A549 treated with Hydrocortisone at 1 μM for 4 hours (cell line): ENCODE measurements at places on chromosomes 5 and 9. TPM values are rescaled to one million over a fixed set of nuclear protein-coding genes. Genes with fewer than 3 reads are reported as not detected.

The CCL21 gene
- total RNA-seq: not detected in 5 replicates

The PKD2L2 gene
- total RNA-seq: 0.12 TPM in 1 of 5 replicates, not detected in the others

The LIX1 gene
- not detected in 5 replicates for total RNA-seq

The CEL gene
- total RNA-seq: 0.40 to 0.69 TPM (median 0.51 TPM) in 5 replicates

The PRPF4 gene
- total RNA-seq: 52.5 to 69.6 TPM (median 55.1 TPM) in 5 replicates

The FOXE1 gene
- 3.4 to 4.0 TPM (median 3.7 TPM) in 5 replicates for total RNA-seq

The AHRR gene
- 3.9 to 5.5 TPM (median 5.2 TPM) in 5 replicates for total RNA-seq

The MCIDAS gene
- total RNA-seq: 1.8 to 2.5 TPM (median 2.0 TPM) in 5 replicates

The SLC34A1 gene
- total RNA-seq: not detected in 5 replicates

The PCDHGA6 gene
- total RNA-seq: 0.14 to 0.26 TPM (median 0.20 TPM) in 5 replicates

The TTC16 gene
- 0.03 to 0.12 TPM (median 0.03 TPM) in 4 of 5 replicates, not detected in the other for total RNA-seq

The TSLP gene
- total RNA-seq: not detected in 5 replicates

The OR13C9 gene
- total RNA-seq: not detected in 5 replicates

The CLIC3 gene
- total RNA-seq: 2.3 to 5.7 TPM (median 4.6 TPM) in 5 replicates

The GPR21 gene
- total RNA-seq: not detected in 5 replicates

The SOHLH1 gene
- total RNA-seq: 0.09 to 0.12 TPM in 2 of 5 replicates, not detected in the others

The SLC1A3 gene
- total RNA-seq: 0.09 TPM in 1 of 5 replicates, not detected in the others

The ROPN1L gene
- total RNA-seq: 1.8 to 2.3 TPM (median 1.9 TPM) in 5 replicates

The GARIN3 gene
- not detected in 5 replicates for total RNA-seq

The FRRS1L gene
- total RNA-seq: 0.15 to 0.21 TPM (median 0.21 TPM) in 5 replicates

The CCL27 gene
- 0.28 to 0.30 TPM in 2 of 5 replicates, not detected in the others for total RNA-seq

The CNTNAP3B gene
- total RNA-seq: 14.9 to 15.8 TPM (median 15.1 TPM) in 5 replicates

The SLCO6A1 gene
- total RNA-seq: not detected in 5 replicates

The ISOC1 gene
- 14.8 to 18.7 TPM (median 15.7 TPM) in 5 replicates for total RNA-seq

The NAIP gene
- total RNA-seq: 0.35 to 0.48 TPM (median 0.45 TPM) in 5 replicates

The LCN9 gene
- 0.13 to 0.16 TPM in 2 of 5 replicates, not detected in the others for total RNA-seq

The SNCAIP gene
- total RNA-seq: 0.03 to 0.05 TPM in 2 of 5 replicates, not detected in the others

The TMEM252 gene
- total RNA-seq: not detected in 5 replicates

The XRCC4 gene
- total RNA-seq: 8.8 to 12.8 TPM (median 9.3 TPM) in 5 replicates
